ENCODE measurements at places on chromosomes 5 and 9.
A peak's percentile ranks its signal among the peaks of the same experiment; 100 is the strongest.

- DNase-seq, result no peak
Measured at GRCh38 chr5:136424835-136425584, 59.7 kb upstream of the TRPC7 start.

GRCh38 chr9:32344551-32345182 is 39.8 kb upstream of the ACO1 start:
- no peak for DNase-seq

- no peak for DNase-seq
Measured at GRCh38 chr9:35102465-35102768, 514 bp downstream of the STOML2 start.

- no peak for DNase-seq
Measured at GRCh38 chr9:122367774-122368460, 2.9 kb upstream of the PTGS1 start.

DNA sequence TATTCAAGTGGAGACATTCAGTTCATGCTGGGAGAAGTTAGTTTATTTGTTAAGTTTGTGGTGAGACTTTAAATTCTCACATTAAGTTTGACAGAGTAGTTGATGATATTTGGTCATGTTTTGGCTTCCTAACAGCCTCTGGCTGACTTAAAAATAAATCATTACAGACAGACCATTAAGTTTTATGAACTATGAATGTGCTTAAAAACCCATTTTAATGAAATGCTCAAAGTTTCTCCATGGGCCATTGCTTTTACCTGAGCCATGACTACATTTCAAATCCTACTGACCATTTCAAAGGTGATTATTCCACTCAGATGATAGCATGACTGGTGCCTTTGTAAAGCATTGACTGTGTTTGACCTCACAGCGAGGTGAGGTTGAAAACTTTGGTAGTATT is 192.7 kb downstream of the LRRC70 start:
- DNase-seq, result no peak

DNA sequence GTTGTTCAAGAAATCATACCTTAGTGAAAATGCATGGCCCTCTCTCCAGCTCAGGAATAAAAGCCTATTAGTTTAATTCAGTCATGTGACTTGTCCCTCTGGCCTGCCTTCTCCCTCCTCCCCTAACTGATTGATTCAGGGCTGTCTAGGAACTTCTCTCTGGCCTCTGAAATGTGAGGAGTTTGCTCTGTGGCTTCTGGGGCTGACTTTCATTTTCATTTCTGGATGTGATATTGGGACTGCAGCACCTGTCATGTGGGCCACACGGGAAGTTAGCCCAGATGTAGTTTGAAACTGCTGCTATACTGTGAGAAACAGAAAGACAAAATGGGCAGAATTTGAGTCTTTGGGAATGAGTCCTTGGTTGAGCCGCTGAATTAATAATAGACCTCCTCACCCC is 44.8 kb downstream of the PARP8 start:
- DNase-seq, result peak; percentile 20

DNA sequence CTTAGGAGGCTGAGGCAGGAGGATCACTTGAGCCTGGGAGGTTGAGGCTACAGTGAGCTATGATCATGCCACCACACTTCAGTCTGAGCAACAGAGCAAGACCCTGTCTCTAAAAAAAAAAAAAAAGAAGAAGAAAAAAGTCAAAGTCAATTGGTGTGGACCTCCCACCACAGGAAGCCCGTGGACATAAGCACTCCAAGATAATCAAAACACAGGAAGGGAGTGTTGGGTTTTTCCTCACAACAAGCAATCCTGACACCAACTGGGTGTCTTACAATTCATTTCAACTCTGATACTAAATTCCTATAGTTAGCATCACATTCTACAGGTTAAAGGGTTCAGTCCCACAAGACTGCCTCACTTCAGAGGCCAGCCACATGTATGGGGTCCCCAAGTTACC is 70.7 kb downstream of the PDE6A start:
- DNase-seq, result no peak

GRCh38 chr5:57486027-57486602 is 3.5 kb upstream of the ACTBL2 start:
- DNase-seq, result no peak

DNA sequence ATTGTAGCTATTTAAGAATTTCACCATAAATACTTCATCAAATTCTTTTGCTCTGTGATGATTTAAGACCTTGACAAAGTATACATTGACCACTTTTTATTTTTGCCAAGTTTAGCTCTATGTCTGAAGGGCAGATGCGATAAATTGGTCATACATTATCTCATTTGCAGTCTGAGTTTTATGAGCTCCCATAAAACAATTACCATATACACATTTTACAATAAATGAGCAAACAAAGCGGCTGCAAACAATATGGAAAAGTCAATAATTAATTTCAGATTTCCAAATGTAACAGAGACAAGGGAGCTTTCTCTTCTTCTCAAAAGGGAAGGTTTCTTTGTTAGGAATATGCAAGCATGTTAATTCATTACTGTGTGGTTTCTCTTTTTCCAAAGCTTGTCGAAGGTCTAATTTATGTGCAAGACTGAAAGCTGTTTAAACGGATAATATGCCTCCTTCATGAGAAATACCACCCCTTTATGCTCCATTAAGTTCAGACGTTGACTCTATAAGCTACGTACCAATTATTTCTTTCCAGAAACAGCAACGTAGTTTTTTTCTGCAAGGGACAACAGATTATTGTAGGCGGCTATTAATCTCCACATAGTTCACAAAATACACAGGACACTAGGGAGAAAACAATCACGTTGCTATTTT is 7.0 kb upstream of the IZUMO3 start:
- no peak for DNase-seq

DNA sequence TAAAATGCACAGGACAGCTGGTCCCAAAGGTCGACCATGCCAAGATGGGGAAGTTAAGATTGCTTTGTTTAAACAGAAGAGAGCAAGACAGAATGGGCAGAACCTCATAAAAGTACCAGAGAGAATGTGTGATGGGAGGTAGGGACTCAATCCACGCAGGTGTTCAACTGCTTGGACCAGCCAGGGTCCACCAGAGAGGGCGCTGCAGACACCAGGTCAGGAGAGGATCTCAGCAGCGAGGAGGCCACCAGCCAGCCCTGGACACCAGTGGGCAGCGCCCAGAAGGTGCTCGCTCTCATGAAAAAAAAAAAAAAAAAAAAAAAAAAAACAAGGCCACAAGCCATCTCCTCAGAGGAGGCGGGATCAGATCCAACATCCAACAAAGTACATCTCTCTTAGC is 81.8 kb downstream of the SHC3 start:
- DNase-seq, result no peak

DNA sequence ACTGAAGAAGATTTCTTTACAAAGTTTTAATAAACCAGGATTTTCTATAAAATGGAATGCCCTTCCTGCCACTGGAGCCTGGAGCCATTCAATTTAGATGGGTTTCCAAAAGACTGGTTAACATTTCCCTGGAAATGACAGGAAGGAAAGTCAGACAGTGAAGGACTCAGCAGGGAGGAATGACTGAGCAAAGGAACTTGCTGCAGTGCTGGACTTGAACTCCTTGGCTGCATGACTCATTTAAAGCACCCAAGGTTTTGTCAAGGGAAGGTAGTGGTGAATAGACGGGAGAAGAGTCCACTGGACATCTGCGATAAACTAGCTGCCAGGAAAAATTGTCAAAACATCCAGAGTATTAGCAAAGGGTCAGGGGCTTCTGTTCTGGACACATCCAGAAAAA is 163.8 kb upstream of the SLC28A3 start:
- no peak for DNase-seq

GRCh38 chr5:122319897-122320296 is 7.9 kb downstream of the SNCAIP start:
- no peak for DNase-seq

DNA sequence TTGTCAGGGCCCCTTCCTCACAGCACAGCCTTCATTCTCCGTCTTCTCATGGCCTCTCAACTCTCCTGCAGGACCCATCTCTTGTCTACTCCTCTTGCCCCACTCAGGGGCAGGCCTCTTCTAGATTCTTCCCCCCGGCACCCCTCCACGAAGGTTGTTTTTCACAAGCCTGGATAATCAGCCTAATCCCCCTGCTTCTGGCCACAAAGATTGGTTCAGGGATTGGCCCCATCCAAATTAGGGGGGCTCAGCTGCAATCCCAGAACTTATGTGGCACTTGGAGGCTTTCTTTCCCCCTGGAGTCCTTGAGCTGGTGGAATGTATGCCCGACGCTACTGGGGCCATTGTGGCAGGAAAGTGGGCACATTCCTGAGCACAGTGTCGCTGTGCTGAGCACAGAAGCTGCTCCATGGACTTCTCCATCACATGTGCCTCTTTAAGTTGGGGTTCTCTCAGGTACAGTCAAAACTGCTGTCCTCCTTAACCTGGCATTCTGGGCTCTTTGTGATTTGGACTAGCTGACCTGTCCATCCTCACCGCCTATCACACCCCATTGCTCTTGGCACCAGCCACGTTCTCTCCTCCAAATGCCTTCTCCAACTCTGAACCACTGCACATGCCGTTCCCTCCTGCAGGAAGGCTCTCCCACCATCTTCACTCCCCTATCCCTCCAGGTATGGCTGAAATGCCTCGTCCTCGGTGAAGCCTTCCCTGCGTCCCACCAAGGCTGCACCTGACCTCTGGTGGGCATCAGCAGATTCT is 66.8 kb upstream of the RNF130 start:
- no peak for DNase-seq

DNA sequence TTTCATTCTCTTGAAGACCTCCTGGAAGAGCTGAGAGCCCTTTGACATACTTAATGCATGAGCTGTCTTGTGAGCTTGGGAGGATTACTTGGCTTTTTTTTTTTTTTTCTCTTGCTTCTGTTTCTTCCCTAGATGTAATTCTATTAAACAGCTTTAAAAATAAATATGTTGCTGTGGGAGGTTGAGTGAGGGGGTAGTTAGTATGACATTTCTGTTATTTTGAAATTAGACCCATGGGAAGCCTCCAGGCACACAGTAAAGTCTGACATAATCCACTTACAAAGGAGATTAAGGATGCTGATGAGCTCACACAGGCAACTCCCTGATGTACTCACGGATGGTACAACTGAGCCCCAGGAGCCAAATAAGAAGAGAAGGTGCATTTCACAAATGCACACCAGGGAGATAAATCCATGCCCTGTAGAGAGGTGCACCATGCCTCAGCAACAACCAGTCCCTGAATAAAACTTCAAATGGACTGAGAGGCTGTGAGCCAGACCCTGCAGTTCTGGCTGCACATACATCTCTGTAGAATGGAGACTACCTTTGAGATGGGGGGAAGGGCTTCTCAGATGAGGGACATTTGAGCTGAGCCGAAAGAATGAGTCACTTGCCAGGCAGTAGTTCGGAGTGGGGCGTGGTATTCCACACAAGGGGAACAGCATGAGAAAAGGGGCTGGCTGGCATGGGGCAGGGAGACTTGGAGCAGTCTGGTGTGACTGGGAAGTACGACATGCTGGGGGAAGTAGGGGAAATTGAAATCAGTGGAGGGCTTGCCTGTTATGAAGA is 68.7 kb downstream of the ACTL7B start:
- DNase-seq, result peak; percentile 48

DNA sequence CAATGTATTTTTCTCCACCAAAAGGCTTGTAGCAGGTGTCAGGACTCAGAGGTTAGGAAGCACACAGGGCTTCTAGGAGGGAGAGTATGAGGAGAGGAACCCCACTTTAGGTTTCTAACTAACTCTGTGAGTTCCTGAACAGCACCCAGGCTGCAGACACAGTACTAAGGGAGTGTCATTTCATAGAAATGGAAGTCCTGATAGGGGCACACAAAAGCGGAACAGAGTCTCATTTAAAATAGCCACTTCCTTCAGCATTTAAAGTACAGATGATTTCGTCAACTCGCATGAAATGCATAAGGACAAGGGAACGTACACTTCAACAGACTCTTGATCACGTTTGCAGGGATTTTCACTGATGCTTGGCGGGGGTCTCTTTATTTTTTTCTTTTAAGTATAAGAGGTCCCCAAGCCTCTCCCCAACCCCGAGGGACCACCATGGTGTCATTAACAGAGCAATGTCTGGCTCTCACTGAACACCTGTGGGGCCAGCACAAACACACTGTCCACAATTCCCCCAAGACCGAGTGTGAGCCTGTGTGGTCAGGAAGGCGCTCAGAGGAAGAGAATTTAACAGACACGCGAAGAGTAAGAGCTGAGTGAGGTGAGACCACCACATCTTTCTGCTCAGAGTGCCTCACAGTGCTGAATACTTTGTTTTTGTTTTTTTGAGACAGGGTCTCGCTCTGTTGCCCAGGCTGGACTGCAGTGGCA is 82.3 kb downstream of the SECISBP2 start:
- DNase-seq, result no peak

DNA sequence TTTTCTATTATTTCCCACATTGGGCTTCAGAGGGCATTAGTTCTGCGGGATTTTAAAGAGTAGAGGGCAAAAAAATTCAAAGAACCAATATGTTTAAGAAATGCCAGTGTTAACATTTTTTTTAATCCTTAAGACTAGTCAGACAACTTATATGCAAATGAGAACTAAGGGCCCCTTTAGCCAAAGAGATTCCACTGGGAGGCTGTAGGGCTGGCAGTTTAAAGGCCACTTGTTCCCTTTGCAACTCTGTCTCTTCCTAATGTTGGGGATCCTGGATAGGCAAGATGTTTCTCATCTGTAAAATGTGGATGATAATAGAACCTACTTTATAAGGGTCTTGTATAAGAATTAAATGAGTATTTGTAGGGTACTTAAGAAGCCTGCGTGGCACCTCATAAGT is 1395.9 kb downstream of the PTPRD start:
- DNase-seq, result no peak

GRCh38 chr5:165457859-165458481 is 1952.6 kb downstream of the MAT2B start:
- DNase-seq, result peak; percentile 47

GRCh38 chr5:143037071-143037470 is 266.9 kb downstream of the ARHGAP26 start:
- DNase-seq, result no peak

DNA sequence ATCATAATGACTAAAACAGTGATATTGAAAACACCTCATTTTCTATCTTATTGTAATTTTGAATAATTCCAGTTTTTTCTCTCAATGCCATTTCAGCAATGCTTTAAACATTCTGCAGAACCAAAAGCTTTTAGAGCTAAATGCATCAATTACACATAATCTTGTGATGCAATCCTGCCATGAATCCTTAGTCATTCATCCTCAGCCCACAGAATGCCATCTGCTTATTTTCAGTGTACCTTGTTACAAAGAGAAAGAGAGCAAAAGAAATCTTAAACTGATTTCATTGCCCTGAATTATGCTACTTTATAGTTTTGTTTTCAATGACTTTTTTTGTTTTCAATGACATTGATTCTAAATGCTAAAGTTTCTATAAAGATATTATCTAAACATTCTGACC is 1234.8 kb upstream of the C9orf72 start:
- DNase-seq, result no peak

GRCh38 chr5:166412191-166412590 is 1879.3 kb upstream of the WWC1 start:
- DNase-seq, result no peak

DNA sequence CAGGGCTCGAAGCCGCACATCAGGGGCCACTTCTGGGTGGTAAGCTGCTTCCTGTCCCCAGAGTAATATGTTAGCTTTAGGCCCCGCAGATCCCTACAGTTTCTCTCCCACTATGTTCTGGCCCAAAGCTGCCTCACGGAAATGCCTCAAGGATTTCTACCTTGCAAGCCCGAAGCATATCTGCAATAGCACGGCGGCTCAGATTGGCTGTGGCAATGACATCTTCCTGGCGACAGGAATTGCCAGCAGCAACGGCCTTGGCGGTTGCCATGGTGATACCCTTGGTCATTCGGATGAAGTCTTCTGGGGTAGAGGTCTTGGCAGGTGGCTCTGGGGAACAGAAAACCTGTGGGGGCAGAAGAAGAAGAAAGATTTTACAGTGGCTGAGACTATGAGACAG is 10.3 kb upstream of the TPM2 start:
- DNase-seq, result no peak
